ENCODE measurements at places on chromosomes 7 and 10.

DNA sequence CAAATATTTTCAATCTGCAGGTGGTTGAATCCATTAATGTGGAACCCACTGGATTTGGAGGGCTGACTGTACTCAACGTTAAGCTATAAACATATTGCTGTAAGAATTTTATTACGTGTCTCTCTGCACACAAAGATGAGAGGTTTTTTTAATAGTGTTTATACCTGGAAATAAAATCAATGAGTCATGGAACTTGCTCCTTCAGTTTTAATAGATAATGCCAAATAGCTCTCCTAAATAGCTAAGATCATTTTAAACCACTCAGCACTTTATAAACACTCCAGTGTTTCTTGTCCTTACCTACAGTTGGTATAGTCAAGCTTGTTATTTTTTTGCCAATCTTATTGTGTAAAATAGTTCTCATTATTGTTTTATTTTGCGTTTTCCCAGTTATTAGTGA lies 455.6 kb upstream of the FZD8 start:
- no peak for DNase-seq

DNA sequence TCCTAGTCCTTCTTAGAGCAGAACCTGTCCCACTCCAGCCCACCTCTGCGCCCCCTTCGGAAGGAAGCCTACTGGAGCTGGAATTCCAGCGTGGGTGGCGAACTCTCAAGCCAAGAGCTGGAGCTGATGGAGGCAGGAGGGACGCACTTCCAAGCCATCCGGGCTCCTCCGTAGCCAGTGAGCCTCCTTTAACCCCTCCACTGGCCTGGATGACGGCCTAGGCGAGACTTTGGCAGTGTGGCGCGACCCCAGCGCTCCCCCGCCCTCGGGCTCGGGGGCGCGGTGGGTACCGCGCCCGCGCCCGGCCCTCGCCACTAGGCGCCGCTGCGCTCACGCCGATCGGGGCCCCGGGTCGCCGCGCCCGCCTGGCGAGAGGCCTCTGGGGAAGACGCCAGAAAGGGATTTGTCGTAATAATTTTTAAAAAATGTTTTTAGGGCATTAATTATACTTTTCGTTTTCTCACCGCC lies 5.1 kb upstream of the EMX2 start:
- DNase-seq = peak; percentile 0

- no peak for DNase-seq
These were observed 1024.9 kb downstream of the REEP3 start for GRCh38 chr10:64546073-64546472.

- no peak for DNase-seq
These were observed 1027.5 kb downstream of the GATA3 start for GRCh38 chr10:9081961-9082360.

GRCh38 chr7:65731562-65732035 lies 141.3 kb upstream of the VKORC1L1 start:
- DNase-seq = no peak

DNA sequence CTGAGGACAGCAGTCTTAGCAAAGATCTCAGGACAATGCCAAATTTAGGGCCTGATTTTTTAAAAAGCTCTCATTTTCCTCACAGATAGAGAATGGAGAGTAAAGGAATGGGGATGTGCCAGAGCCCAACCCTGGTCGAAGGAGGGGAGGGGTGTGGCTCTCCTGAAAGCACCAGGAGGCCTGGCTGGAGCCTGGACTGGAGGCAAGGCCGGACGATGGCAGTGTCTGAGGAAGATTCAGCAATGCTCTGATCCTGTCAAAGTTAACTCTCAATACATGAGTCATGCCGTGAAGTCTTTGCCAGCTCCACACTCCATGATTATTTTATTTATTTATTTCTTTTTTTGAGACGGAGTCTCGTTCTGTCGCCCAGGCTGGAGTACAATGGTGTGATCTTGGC lies 108.3 kb downstream of the UPF2 start:
- no peak for DNase-seq

GRCh38 chr10:35452847-35453246 lies 116.5 kb downstream of the CCNY start:
- DNase-seq = no peak

Data from SW 1271 (cell line).